ENCODE measurements at places on chromosomes 5 and 9.

DNA sequence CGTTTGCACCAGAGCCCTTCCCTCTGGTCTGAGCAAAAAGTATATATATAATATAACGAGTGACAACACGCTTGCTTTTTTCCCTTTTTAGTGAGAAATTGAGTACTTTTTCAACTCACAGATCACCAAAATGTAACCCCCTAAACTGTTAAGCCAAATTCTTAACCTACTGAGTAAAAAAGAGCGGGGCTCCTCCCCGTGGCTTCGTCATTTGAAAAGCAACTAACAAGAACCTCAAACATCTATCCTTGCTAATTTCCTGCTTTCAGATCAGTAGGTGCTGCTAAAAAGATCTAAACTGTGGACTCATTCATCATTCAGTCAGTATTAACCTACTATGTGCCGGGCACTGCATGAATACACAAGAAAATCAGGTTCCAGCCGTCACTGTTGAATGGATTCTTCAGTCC lies 1.0 kb upstream of the PTBP3 start:
- no peak for DNase-seq

- DNase-seq = no peak
Observed at GRCh38 chr5:175700991-175701390, 43.1 kb downstream of the HRH2 start.

GRCh38 chr5:140042643-140043507 lies at the start of gene NRG2:
NRG2 (minus strand) TSS chr5:140043299.
- DNase-seq = peak; percentile 26

- no peak for DNase-seq
Observed at GRCh38 chr5:142065273-142065672, 43.3 kb upstream of the NDFIP1 start.

DNA sequence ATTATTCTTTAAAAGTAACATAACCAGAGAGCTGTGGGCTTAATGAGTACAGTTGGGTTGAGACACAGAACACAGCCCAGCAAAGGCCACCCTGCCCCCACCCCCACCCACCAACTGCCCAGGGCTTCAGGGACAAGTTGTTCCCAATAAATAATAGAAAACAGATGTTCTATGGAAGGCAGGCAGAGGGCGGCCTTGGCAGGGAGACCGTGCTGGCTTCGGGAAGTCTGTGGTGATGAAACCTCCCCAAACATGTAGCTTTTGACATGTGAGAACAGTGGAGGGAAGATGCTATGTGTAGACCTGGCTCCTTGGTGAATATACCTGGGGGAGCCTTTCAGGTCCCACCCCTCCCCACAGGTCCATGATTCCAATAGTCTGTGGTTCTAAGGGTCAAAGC lies 10.0 kb downstream of the TRAF1 start:
- DNase-seq = no peak

GRCh38 chr9:106104887-106105286 lies 410.5 kb downstream of the TMEM38B start:
- DNase-seq = no peak

- peak; percentile 77 for DNase-seq
Observed at GRCh38 chr9:116589392-116590354, 97.4 kb upstream of the TRIM32 start.

DNA sequence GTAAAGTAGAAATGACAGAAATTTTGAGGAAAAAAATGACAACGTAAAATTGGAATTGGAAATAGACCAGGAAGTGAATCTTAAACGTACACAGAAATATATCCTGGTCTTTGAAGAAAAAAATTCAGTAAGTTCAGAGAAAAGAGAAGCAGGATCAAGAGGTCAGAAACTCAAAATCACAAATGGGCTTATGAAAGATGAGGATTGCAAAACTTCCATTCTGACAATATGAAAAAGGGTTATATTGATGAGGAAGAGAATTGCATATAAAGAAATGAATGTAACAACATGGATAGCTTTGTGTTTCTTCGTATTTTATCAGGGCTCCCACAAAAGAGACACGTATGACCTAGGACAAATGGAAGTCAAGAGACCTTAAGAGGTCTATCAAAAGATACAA lies 58.1 kb downstream of the OXCT1 start:
- DNase-seq = no peak

- no peak for DNase-seq
Observed at GRCh38 chr5:150321784-150322183, 19.1 kb upstream of the ARSI start.

DNA sequence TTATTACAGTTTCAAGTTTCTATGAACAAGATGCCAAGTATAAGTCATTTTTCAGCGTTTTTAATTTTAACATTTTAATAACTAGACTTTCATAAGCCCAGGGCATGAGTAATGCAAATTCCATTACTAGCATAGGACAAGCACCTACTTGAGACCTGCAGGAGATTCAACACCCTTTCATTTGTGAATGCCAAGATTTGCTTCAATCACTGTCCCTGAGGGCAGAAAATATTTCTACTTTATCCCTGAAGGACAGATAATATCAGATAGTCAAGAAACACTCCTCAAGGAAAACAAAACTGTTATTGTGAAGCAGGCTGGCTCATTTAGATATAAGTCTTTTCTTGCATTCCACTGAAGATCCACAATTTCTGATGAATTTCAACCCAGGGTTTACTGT lies 27.7 kb upstream of the ZNF622 start:
- DNase-seq = peak; percentile 56

DNA sequence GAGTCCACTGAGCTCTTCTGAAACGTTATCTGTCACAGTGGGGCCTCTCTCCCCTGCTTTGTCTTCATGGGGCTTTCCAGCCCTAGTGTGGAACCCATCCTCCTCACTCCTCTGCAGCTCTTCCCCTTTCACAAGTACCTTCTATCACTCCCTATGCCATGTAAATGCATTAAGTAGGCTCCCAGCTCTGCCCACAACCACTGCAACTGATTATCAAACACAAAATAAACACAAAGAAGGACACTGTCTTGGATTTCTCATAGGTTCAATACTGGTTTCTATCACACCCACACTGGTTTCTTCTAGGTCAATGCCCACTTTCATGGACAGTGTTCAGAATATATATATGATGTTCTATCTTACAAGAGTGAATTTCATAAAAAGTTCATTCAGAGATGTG lies 139.4 kb downstream of the GNAQ start:
- peak; percentile 81 for DNase-seq

DNA sequence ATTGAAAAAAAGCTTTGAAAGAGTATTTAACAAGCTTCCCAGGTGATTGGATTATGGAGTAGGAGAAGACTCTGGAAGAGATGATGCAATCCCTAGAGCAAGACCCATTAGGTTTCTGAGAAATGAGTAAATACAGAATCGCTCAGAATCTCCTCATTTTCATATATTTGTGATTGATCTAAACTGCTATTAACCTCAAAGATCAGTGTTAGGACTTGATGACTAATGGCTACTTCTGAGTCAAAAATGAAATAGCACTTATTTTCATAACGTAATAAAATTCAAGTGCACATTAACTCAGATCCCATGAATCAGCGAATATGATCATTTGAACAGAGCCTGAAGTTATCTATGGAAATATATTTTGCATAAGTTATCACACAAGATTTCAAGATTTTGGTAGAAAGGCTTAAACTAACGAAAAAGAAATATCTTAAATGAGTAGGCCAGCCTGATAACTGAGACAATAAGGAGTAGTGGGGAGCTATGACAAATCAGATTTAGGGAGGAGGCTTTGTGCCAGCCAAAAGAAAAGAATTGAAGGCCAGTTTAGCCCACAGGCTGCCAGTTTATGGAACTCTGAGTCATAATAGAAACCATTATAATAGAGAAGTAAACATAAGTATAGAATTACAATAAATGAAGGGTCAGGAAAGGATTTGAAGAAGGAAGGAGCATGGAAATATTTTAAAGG lies 106.7 kb upstream of the OSMR start:
- peak; percentile 15 for DNase-seq

DNA sequence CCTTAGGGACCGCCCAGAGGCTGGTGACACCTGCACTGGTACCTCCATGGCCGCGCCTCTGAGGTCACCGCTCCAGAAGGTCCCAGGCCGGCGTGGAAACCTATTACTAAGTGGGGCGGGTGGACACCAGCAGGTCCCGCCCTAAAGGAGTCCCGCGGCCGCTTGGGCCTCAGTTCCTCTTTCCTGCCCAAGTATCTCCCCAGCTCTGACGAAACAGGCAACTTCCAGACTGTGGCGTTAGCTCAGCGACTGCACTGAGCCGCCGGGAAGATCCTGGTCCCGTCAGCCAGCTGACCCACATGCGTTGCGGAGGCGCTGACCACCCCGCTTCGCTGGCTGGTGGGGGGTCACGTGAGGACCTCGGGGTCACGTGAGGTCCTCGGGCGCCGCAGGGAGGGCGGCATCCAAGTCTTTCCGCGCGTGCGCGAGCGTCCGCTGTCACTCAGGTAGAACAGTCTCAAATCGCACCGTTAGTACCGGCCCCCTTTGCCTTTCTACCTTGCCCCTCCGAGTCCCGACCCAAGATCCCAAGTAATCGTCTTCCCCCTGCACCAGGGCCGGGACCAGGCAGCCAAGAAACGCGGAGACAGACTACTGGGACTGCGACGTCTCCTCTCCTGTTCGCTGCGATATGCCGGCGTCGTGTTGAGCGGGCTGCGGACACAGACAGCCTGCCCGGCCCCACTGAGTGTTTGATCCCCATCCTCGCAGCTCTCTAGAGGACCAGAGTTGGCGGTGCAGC lies 53.7 kb upstream of the KDM4C start:
- DNase-seq = no peak

DNA sequence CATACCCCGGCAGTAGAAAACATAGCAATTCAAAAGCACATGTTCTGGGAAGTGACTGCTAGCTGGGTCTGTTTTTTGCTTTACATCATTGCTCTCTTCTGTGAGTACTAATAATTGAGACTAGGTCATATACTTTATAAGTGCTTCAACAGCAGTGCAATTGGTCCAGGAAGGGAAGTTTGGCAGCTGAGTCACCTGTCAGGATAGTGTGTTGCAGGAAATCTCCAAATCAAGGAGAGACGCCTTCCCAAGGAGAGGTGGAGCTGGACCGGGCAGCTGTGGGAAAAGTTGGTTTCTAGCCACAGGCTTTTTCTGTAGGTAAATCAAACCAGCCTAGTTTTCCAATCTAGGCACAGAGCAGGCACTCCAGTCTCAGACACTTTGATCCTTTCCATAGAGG lies 330.1 kb downstream of the ENC1 start:
- no peak for DNase-seq

GRCh38 chr5:172802112-172802511 lies 31.1 kb upstream of the DUSP1 start:
- DNase-seq = no peak

DNA sequence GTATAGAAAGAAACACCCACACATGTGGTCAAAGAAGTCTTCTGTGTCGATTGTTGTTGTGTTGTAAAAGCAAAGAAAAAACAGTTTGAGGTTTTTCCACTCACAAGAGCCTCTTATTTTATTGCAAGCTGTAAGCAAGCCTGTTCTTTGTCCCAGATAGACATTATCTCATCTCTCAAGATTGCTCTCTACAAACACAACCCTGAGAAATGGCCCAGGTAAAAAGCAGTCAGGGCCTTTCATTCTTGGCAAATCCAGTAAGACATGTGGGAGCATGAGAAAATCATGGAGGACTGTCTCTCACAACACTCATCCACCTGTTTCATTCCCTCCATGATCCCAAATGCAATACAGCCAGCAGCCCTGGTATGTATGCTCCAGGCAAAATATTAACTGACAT lies 286.6 kb upstream of the POU5F2 start:
- no peak for DNase-seq

DNA sequence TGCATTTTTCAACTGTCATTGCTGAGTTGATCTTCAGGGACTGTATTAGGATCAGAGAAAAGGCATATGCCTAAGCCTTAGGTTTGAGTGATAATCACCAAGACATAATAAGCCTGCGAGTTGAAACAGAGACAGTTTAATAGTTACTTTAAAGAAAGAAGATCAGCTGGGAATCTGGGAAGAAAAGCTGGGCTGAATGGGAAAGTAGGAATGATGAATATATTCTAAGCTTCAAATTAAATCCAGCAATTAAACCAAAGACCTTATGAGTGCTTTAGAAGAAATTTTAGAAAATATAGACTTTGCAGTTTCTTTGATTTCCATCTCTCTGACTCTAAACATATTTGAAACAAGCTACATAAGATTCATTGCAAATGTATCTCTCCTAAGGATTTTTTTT lies 222.3 kb downstream of the ENC1 start:
- no peak for DNase-seq

GRCh38 chr9:70609542-70610286 lies 195.3 kb upstream of the KLF9 start:
- DNase-seq = peak; percentile 90

- no peak for DNase-seq
Observed at GRCh38 chr5:149761461-149761860, 31.4 kb downstream of the PPARGC1B start.

- no peak for DNase-seq
Observed at GRCh38 chr5:122576256-122577016, 198.4 kb upstream of the SNX2 start.

All from COLO829 (cell line).